ENCODE measurements at places on chromosomes 6 and 20.

GRCh38 chr6:1766654-1767053 lies 156.9 kb downstream of the FOXC1 start:
- DNase-seq, result no peak

DNA sequence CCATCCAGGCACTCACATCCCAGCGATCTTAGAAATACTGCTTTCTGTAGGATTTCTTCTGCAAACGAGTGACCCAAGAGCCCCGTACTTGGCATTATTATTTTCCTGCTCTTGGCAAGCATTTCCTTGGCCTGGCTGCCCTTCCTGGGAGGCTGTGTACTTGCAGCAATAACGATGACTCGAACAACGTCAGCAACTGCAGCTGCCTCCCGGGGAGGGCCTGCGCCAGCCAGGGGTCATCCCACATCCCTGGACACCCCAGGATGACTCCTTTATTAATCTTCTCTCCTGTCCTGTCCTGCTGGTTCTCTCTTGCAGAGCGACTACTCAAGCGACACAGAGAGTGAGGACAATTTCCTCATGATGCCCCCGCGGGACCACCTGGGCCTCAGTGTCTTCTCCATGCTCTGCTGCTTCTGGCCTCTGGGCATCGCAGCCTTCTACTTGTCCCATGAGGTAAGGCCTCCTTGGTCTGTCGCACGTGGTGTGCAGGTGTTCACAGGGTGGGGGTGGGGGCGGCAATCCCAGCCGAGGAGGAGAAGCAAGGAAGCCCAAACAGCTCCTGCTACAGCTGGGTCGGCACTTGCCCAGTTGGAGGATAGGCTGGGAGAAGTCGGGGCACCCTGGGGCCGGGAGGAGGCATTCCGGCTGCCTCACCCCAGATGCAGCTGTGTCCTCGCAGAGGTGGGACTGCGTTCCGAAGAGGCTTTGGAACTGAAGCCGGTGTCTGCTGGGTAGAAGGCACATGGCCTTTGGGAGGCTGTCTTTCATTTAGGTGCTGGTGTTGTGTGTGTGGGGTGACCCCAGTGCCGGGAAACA lies 115.3 kb downstream of the SYNDIG1 start:
- DNase-seq, result no peak

DNA sequence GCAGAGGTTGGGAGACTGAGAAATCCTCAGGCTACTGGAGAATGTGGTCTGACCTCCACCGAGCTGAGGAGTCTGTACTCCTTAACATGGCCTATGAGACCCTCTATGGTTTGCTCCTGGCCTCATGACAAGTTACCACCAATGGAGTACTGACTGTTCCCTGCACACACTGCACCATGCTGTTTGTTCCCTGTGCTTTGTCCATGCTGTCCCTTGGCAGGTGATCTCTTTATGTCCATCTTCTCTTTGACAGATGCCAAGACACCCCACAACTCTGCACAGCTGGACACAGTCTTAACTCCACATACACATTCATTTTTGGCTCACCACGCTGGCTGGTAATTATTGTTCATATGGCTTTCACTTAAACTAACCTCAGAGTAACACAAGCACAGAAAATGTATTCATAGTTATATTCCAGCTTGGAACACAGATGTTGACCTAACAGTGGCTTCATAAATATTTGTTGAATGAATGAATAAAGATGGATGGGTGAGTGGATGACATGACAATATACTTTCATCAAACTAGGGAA lies 258.0 kb downstream of the ATXN1 start:
- DNase-seq, result no peak

- DNase-seq, result no peak
Observed at GRCh38 chr20:1669304-1669703, 11.7 kb upstream of the SIRPG start.

DNA sequence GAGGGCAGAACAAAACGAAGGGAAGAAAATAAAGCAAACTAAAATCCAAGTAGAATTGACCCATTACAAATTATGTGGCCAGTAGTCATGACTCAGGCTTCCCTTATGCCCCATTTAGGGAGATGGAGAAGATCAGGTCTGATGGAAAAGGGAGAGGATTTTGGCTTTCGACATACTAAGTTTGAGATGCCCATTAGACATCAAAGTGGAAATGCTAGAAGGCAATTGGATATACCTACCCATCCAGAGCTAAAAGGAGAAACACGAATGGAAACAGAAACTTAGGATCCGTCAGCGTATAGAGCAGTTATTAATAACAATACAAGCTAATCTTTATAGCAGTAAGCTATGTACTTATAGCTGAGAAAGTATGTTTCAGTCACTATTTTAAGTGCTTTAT lies 4.8 kb downstream of the TRPC4AP start:
- DNase-seq, result no peak

DNA sequence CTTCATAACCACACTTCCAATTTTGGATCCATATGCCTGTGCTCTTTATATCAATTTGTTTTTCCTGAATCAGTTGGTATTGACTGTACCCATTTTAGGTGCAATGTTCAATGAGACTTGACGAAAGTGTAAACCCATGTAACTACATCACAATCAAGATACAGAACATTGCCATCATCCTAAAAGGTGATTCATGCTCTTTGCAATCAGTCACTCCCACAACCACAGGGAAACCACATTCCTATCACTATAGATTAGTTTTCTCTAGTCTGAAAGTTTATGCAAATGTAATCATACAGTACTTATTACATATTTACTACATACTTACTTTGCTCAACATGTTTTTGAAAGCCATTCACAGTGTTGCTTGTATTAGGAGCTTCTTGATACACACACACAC lies 167.4 kb downstream of the ADGRG6 start:
- DNase-seq, result no peak

DNA sequence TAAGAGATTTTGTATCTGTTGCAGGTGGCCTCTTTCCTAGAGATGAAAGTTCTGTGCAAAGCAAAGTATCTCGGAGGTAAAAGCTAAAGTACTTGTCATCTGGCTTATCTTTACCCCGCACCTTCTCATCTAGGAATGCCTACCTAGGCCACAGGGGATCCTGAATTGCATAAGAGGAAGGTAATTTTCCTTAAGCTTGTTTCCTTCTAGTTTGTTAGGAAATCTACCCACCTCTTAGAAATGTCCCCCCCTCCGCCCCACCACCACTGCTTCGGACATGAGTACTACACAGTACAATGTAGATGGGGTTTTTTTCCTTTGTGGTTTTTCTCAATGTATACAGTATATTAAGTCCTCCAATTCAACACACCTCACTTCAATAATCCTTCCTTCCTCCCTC lies 21.5 kb downstream of the FOXC1 start:
- no peak for DNase-seq

DNA sequence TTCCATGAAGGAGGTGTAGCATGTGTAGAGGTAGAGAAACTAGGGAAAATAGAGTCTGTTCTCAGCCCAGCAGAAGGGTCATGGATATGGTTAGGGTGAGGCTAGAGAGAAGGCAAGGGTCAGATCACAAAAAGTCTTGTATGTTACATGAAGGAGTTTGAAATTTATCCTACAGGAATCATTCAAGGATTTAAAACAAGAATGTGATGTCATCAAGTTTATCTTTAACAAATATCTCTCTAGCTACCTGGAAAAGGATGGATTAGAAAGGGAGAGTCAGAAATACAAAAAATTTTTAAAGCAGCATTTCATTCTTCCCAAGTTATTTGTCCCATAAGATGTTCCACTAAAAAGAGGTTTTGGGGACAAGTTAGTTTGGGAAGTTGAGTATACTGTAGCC lies 4.4 kb upstream of the CHD6 start:
- no peak for DNase-seq

- no peak for DNase-seq
Observed at GRCh38 chr20:24673678-24674570, 204.5 kb downstream of the SYNDIG1 start.

DNA sequence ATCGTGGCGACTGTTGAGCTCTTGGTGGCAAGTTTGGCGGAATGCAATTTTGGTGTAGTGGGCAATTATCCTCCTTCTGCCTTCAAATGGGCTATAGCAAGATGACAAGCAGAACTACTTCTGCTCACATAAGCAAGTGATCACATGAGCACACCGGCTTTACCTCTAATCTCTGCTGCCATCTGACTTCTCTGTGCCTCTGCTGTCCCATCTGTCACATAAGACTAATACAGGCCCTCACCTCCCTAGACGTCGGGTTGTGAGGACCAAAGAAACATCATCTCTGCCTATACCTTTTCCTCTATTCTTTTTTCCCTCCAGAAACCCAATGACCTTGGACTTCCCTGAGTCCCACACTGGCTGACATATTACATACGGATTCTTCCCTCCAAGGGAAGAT lies 13.3 kb upstream of the WTAP start:
- peak; percentile 71 for DNase-seq

- no peak for DNase-seq
Observed at GRCh38 chr6:131641554-131641953, 4.5 kb downstream of the ENPP3 start.

DNA sequence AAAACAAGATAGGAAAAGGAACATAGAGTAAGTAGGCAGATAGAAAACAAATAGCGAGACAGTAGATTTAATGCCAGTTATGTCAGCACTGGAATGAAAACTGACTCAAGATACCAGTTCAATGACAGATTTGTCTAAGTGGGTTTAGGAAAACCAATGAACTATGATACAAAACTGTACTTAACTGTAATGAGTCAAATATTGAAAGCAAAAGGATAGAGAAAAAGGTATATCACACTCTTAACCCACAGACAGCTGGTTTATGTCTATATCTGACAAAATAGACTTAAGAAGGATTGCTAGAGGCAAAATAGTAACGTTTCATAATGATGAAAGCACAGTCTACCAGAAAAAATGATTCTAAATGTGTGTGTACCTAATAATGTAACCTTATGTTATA lies 38.2 kb downstream of the ATRN start:
- no peak for DNase-seq

- no peak for DNase-seq
Observed at GRCh38 chr20:46720776-46721425, 11.5 kb downstream of the SLC2A10 start.

- no peak for DNase-seq
Observed at GRCh38 chr6:2739335-2739734, 11.4 kb downstream of the MYLK4 start.

GRCh38 chr6:87829622-87830121 lies 127.6 kb upstream of the AKIRIN2 start:
- DNase-seq, result no peak

- DNase-seq, result peak; percentile 52
Observed at GRCh38 chr6:33160728-33161344, 31.4 kb downstream of the COL11A2 start.

GRCh38 chr6:153087436-153087835 lies 43.6 kb downstream of the RGS17 start:
- no peak for DNase-seq

- no peak for DNase-seq
Observed at GRCh38 chr6:130466052-130466747, 100.4 kb downstream of the TMEM200A start.

DNA sequence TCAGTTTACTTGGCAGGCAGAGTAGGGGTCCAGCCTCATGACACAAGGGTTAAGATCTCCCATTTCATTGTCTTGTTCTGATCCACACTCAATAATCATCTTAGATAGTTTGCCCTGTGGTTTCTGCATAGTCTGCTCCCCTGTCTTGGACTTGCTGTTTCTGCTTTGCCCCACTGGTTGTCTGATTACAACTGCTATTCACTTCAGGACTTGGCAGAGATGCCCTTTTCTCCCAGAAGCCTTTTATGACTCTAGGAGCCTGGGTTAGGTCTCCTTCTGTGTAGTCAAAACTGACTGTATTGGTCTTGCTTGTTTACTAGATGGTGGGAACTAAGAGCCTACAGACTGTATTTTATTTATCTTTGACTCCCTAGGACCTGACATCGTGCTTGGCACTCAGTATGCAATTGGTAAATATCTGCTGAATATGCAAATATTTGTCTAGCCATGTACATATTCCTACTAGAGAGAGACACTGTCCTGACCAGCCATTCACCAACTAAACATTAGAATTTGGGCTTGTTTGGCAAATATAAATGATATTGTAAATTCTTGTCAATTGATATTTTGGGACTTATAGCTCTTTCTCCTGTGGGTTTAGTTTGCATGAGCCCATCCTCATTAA lies 165.9 kb upstream of the KCNK16 start:
- no peak for DNase-seq

GRCh38 chr20:60055740-60056139 lies 97.5 kb downstream of the CDH26 start:
- DNase-seq, result no peak

DNA sequence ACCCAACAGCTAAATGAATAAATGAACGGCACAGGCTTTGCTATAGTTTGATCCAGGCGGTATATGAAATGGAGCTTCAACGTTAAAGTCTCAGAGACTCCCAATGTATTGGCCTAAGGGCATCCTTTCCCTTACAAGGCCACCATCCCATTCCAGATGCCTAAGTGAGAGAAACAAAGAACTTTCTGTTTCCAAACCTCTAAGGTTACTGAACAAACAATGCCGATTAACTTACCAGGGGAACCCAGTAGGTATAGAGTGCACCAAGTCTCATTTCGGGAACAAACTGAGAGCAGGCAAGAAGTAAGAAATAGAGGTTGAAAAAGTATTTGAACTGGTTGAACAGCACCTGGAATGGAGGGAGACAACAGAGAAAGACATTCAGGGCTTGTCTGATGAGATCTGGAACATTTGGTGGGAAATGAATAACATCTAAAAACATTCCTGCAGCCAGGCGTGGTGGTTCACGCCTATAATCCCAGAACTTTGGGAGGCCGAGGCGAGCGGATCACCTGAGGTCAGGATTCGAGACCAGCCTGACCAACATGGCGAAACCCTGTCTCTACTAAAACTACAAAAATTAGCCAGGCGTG lies 42.5 kb downstream of the ATP9A start:
- DNase-seq, result no peak

DNA sequence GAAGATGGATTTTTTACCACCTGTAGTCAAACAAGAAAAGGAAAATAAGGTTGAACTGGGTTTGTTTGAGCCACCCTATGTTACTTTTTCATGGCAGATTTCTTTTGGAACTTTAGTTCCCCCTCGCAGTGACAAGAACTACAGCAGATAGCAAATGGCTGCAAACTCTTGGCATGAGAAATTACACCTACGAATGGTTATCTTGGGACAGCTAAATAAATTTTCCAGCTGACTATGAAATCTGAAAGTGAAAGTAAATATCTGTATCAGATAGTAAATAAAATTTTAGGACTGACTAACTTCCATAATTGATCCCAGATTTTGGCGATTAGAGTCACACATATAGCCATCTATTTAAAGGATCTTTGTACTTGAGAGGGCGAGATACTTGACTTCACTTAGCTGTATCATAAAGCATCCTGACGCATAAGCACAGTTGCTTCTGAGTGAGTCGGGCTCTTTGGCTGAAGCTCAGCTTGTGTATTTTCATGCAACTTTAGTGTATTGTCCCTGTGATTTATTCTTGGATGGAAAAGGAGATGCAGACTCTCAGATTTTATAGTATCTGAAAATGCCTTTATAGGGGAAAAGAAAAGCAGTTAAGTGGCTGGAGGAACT lies 125.3 kb upstream of the B3GAT2 start:
- DNase-seq, result no peak

- DNase-seq, result no peak
Observed at GRCh38 chr6:170504479-170504878, 48.6 kb downstream of the PSMB1 start.

GRCh38 chr6:169092375-169092774 lies 161.3 kb downstream of the THBS2 start:
- no peak for DNase-seq

- DNase-seq, result no peak
Observed at GRCh38 chr20:49100972-49101371, 54.9 kb downstream of the CSE1L start.

GRCh38 chr6:154605178-154605881 lies 94.8 kb upstream of the CNKSR3 start:
- no peak for DNase-seq

GRCh38 chr20:15396900-15397299 lies 1059.5 kb upstream of the FLRT3 start:
- no peak for DNase-seq

- DNase-seq, result no peak
Observed at GRCh38 chr20:19692100-19692499, 66.0 kb upstream of the RIN2 start.

All from WERI-Rb-1 (cell line).